Ascending aorta (tissue), 2 donors: ENCODE measurements at places on chromosomes 3 and 15.

GRCh38 chr3:85851071-85851470 lies 892.3 kb downstream of the CADM2 start:
- DNase-seq: no peak

DNA sequence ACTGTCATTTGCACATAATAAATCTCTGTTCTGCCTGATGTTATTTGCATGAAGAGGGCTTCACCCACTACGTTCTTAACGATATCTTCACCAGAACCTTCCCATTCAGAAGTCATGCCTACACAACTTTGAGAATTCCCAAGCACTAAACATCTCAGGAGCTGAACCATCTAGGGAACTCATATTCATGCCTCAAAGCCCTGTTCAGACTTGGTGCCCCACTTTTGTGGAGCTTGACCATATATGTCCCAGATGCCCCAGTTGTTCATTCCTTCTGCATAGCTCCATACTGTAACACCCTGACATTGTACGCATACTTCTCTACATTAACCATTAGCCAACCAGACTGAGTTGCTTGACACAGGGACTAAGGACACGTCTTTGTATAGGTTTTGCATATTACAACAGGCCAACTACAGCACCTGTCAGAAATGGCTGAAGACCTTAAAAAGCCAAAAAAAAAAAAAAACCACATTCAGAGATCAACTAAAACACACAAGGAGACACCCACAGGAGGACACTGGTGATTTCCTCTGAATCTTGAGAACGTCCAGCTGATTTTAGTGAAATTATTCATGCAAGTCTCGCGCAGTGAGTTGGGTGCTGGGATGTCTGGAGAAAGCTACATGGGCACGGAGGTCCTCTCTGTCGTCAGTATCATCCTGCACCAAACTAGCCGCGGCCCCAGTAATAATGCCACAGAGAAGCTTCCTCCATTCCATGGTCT lies 141.4 kb downstream of the FOXP1 start:
- DNase-seq: no peak

DNA sequence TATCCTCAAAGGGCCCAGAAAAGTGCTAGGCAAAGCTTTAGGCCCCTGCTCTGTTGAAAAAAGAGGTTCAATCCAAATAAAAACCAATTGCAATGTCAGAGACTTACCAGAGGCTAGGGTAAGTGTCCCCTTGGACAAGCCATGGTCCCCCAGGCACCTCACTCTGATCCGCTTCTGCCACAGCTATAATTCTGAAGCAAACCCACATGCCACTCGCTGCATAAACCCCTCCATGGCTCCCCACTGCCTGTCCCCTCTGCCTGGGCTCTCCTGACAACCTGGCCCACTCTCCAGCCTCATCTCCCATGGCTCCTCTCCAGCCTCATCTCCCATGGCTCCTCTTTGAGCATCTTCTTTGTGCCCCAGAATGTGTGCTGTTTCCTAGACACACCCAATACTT lies 169.6 kb upstream of the TLE3 start:
- no peak for DNase-seq

GRCh38 chr3:62898530-62899496 lies 23.6 kb upstream of the CADPS start:
- DNase-seq: no peak

DNA sequence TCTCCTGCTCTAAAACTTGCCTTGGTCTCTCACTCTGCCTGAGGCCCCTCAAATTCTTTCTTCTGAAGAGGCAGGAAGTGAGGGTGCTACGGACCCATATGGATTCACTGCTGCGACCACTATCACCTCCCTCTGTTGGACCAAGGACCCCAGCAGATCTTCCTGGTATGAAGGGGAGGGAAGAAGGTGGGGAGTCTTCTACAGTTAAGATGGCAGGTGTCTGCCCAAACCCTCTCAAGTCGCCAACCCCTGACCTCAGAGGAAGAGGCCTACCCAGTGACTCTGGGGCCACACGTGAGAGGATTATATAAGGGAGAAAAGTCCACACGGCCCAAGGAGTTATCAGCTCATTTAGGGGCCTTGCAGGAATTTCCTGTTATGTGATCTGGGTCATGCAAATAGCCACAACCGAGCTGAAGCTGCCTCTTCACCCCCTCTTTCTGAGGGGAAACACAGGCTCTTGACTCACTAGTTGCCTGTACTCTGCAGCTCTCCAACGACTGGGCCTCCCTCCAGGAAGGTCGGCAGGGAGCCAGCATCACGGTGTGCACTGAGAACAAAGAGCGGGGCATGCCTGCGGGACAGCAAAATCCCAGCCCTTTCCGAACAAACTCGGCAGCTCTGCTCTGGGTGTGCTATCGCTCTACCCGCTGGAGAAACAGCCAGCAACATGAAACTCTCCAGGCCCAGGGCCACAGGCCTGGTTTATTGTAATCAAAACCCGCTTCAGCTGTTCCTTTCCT lies 116.0 kb downstream of the XXYLT1 start:
- peak; percentile 83 for DNase-seq

- peak; percentile 87 for DNase-seq
These were observed 168.8 kb upstream of the TLE3 start for GRCh38 chr15:70266412-70267121.

- DNase-seq: no peak
These were observed 69.4 kb upstream of the GAP43 start for GRCh38 chr3:115553796-115554486.

DNA sequence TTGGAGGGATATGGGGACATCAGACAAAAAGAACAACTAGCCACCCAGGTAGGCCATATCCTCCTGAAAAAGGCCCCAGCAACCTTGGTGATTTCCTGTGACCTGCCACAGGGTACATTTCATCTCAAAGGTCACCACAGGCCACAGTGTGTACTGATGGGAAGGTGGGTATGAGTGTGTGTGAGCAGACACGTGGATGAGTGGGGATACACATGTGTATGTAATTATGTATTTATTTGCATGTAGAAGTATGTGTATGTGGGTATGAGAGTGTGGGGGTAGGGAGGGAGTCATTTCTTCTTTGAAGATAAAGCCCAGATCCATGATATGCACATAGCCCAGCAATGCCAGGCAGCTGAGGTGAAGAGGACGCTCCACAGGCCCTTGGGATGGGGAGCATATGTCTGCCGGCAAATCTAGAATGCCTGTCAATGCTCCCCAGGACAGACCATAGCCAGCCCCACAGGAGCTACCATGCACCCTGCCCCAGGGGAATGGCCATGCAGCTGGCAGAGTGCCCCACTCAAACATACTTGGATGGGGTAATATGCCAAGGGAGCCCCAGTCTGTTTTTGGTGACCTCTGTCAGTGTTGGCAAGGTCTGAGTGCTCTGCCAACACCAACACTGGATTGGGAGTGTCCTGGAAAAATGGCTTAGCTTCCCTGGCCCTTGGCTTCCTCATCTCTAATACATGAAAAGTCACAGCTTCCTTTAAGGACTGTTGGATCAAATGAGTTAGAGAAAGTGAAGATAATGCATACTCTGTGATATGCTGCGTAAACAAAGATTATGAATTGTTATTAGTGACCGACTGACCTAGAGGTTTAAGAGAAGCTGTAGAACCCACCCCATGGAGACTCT lies 42.4 kb downstream of the RAB6B start:
- no peak for DNase-seq

- DNase-seq: no peak
These were observed 64.5 kb downstream of the ADAMTS17 start for GRCh38 chr15:100277087-100277855.

DNA sequence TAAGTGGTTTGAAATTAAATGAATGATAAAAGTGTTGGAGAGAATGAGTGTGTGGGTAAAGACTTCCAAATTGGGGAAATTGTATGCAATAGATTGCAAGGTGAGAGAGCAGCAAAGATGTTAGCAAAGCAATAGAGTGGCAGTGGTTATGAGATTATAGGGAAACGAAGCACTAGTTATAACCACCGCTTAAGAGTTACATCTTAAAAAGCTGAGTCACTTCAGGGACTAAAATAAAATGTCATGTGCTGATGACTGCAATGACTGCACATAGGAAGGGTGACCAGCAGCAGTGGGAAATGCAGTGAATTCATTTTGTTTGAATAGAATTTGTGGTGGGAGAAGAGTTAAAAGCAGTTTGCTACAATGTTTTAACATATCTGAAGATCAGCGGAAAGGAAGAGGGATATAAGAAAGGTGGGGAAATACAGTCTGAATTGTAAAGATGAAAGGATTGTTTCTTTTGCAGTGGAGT lies 127.3 kb downstream of the RAP2B start:
- no peak for DNase-seq

- no peak for DNase-seq
These were observed 218.2 kb downstream of the DPH6 start for GRCh38 chr15:35327789-35328188.

DNA sequence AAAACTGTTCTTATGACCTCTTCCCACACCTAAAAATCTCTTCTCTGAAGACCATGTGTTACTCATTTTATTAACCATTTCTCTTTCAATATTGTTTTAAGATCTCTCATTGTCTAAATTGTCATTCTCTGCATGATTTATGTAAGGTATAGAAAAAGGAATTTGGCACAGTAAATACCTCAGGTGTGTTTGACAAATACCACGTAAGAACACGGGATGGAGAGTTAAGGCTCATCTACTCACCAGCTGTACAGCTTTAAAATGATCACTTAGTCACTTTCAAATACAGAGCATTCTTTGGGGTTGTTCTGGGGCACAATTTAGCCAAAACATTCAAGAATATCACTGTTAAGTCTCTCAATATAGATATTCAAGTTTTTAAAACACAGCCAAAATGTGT lies 627.1 kb downstream of the MCTP2 start:
- DNase-seq: no peak

DNA sequence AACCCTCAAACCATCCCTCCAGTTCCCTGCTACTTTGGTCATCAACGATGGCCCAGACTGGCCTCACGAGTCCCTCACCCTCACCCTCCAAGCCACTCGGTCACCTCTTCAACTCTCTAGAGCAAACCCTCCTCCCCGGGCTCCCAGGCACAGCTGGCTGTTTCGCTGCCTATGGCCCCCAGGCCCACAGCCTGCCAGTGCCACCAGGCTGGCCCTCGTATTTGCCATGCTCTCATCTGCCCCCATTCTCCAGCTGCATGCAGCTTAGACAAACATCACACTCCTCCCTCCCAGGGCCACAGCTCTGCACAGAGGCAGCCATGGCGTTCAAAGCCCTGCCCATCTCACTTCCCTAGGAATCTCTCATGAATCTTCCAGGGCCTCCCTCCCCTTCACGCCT lies 13.8 kb downstream of the RAB43 start:
- DNase-seq: no peak

- no peak for DNase-seq
These were observed 64.4 kb downstream of the SLC9A9 start for GRCh38 chr3:143783851-143784370.

GRCh38 chr15:50146632-50147031 lies 27.6 kb upstream of the ATP8B4 start:
- no peak for DNase-seq

DNA sequence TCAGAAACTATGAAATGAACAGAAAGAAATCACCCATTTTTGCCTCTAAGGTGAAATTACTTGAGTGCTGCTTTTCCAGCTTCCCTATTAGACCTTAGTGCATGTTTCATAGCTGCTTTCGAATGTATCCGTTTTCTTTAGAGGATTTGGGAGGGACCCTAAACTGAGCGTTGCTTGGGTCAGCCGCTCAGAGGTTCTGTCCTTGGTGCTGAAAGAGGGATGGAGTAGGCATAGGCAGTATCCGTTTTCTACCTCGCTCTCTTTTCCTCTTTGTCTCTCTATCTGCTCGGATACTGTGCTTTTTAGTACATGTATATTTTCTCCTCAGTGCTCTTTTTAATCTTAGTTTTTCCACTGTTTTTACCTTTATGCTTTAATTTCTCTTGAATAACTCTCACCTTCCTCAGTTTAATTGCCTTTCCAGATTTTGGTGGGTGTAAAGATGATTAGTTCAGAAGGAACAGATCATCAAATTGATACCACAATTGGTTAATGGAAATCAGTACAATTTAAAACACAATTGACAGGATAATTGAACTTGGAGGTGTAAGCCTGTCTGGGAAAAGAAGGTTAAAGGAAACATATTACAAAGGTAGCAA lies at the start of gene DRD3:
Gene DRD3 (minus strand): TSS at position 283 of the 599 bp plus-strand sequence. CDS start 7,060 bp downstream, outside the sequence.
- DNase-seq: no peak

- DNase-seq: no peak
These were observed 56.3 kb downstream of the TNFAIP8L3 start for GRCh38 chr15:51038162-51038973.

DNA sequence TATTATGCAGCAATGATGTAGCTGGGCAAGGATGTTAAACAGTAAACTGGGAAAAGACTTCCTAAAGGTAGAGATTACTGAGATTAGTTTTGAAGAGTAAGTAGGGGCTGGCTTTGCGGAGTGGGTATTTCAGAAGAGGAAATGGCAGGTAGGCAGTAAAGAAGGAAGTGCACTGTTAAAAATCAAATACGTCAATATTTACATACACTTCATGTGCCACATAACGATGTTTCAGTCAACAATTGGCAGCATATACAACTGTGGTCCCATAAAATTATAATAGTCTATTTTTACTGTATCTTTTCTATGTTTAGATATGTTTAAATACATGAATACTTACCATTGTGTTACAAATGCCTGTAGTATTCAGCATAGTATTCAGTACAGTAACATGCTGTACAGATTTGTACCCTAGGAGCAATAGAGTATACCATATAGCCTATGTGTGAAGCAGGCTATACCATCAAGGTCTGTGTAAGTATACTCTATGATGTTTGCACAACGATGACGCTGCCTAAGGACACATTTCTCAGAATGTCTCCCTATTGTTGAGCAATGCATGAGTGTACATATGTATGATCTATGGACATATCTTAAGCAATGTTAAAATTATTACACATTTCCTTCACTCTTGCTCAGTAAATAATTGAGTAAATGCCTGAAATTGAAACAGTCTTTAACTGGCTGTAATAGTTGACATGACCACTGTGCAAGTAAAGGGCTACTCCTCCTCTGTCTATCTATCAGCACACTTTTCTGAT lies 196.7 kb downstream of the ISL2 start:
- no peak for DNase-seq

GRCh38 chr15:31473385-31474058 lies 146.9 kb downstream of the KLF13 start:
- no peak for DNase-seq

DNA sequence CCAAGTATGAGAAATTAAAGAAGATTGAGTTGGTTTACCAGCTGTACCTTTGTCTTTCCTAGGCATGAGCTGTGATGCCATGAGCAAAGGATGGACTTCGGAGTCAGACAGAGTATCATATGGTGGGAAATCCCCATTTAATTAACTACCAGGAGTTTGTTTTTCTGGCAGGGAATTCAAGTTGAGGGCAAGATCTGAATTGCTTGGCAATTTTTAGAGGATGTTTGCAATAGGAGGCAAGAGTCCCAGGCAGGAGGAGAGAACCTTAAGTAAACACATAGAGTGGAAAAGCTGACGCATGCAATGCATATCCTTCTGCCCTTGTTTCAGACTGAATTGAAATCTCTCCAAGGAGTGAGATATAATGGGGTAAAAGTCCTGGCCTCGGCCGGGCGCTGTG lies 569.7 kb upstream of the MDFIC2 start:
- DNase-seq: no peak

DNA sequence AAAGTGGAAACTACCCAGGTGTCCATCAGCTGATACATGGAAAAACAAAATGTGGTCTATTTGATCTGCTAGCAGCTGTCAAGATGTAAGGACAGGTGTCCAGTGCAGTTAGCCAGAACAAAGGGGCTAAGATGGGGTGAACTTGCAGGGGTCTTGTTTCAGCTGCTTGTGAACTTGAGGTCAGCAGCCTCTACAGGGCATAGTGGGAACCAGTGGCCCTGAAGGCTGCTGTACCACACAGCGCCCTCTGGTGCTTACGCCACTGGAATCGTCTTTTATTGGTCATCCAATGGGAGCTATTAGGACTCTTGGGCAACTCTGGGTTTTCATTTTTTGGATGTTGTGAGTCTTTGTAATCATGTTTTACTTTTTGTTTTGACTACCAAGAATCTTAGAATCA lies 62.2 kb upstream of the CTSH start:
- no peak for DNase-seq

GRCh38 chr15:63969652-63970421 lies 76.4 kb downstream of the DAPK2 start:
- no peak for DNase-seq
